ENCODE measurements at places on chromosomes 2 and 18.

- DNase-seq: no peak
These were observed 120.3 kb downstream of the FAM161A start for GRCh38 chr2:61733563-61733962.

DNA sequence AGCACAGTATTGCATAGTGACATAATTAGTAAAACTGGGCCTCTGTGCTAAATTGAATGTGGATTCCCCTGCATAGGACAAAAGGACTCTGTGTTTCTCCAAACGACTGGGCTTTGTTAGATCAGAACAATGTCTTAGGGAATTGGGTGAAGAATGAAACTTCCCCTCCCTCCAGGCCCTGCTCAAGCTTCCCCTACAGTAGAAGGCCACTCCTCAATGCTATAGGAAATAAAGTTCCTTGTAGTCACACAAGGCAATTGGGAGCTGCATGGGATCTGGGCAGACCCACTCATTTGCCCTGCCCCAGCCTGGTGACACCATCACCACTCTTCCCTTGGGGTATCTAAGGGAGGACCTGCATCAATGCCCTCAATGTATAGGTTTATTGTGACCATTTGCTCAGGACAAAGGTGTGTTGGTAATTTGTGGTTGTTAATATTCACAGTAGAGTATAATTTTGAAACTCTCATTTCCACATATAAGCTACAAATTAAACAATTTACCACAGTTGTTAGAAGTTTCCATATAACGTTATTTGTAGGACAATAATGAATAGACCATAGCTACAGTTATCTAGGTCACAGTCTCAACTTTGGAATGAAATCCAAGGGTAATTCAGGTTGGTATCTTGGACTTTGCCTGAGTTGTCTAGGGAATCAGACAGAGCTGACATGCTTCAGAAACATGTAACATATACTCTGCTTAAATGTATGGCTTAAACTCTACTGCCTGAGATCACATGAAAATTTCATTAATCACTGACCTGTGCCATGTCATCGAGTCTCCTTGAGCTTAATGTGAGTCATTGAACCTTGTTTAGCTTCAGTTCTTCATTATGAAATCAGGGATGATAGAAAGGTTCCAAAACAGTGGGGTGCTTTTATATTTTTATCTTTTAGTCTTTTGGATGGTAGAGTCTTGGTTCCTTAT lies 64.8 kb upstream of the DARS1 start:
- DNase-seq: no peak

DNA sequence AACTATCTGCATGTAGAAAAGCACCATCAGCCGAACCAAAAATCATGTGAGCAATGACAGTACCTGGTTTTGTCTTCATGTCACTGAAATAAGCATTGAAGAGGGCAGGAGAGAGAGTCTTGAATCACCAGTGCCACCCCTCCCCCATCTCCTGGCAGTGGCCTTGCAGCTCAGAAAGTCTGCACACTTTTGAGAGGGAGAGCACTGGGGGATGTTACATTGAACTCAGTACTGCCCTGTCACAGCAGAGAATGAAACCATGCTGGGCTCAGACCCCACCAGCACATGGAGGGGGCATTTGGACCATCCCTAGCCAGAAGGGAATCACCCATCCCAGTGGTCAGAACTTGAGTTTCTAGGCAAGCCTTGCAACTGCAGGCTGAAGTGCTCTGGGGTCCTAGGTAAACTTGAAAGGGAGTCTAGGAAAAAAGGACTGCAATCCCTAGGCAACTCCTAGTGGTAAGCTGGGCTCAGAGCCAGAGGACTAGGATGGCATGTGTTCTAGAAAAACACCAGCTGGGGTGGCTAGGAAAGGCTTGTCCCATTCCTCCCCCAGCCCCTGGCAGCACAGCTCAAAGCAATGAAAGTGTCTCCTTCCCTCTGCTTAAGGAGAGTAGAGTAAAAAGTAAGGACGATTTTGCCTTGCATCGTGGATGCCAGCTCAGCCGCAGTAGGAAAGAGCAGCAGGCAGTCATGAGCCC lies 259.9 kb upstream of the MYT1L start:
- no peak for DNase-seq

DNA sequence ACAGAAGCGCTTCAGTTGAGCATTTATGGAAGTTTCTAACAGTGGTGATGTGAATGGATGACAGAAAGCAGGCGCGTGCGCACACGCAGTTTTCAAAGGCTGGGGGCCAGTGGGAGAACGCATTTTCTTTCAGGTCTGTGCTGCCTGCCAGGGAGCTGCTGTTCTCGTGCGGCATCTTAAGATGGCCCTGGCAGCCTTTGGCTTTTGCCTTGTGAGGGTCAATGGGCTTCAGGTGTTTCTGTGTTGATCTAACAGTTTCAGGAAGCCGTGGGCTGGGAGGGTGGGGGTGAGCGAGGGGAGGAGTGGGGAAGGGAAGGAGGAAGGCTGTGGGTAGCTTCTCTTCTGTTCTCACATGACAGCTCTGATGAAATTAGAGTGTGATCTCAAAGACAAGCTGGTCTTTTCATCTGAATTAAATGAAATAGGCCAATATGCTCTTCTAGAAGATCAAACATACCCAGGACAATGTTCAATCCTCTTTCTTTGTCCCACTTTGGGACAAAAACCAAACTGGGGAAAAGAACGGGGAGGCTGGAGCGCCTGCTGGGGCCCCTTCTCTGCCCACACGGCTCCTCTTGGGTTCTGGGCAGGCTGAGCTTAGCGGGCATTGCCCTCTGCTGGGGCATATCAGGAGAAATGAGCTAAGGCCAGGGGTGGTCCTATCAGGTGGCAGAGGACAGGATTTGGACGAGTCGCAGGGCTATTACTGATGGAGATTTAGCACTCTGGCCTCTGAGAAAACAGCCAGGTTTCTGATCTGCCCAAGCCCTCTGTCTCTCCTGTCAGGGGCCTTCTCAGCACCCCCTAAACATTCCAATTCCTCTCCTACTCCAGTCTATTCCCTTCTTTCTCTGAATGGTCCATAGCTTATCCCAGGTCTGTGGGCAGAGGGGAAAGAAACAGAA lies 126.2 kb upstream of the LGALSL start:
- DNase-seq: peak; percentile 33

GRCh38 chr18:10727477-10727876 lies 201.7 kb downstream of the NAPG start:
- no peak for DNase-seq

DNA sequence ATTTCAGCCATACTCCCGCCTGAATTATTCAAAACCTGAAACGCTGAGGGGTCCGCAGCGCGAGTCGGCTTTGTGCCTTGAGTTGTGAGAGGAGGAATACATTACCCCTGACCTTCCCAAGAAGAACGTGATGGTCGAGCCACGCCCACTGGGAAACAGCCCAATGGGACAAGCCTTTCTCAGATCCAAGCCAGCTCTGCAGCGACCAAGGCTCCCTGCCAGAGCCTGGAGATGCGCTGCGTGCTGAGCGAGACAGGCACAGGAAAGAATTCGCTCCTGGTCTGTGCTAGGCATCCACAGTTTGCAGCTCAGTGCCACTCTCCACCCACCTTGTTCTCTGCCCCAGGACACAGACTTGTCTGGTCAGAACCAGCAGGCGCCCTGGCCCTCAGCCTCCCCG lies 74.1 kb upstream of the GLI2 start:
- no peak for DNase-seq

All from effector CD4-positive, alpha-beta T cell (primary cell).